ENCODE measurements at places on chromosomes 1 and 21.

- DNase-seq = no peak
These were observed 45.0 kb downstream of the NEK2 start for GRCh38 chr1:211630236-211631081.

DNA sequence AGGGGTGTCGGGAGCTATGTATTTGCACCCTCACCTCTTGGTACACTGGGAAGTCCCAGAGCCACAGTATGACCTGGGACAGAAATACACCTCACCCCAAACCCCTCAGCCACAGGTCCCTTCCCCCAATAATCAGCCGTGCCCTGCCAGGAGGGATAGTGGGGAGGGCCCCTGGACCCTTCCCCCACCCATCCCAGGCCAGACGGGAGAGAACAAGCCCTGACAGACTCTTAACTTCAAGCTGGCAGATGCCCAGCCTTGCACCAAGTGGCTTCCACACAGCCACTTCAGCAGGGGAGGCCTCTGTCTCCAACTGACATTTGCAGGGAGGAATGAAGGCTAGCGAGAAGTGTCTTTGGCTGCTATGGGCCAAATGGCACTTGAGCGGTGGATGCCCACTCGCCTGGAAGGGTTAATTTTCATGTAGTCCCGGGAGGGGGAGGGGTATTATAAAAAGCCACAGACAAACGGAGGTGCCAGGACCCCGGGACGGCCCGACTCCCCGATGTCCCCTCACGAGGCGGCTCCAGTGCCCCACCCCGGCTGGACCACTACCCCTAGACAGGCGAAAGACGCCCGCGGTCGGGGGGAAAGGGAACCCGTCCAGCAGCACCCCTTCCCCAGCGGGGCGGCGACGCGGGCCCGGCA is 495 bp downstream of the SYNC start:
- no peak for DNase-seq

DNA sequence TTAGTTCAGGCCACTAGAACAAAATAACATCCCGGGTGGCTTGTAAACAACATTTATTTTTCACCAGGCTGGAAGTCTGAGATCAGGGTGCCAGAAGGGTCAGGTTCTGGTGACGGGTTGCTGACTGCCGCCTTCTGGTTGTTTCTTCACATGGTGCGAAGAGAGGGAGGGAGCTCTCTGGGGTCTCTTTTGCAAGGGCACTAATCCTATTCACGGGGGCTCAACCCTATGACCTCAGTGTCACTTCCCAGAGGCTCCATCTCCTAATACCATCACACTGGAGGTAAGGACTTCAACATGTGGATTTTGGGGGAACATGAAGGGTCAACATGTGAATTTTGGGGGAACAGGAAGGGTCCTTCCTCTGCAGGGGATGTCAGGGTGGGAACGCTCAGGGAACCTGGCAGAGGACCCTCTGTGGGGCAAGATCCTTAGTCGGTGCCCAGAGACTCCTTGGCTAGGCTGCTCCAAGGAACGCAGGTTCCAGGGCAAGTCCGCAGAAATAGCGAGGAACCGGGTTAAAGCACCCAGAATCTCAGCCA is 8.7 kb upstream of the C2CD2 start:
- DNase-seq = no peak

- DNase-seq = no peak
These were observed 63.9 kb downstream of the KCNK2 start for GRCh38 chr1:215146240-215146975.

DNA sequence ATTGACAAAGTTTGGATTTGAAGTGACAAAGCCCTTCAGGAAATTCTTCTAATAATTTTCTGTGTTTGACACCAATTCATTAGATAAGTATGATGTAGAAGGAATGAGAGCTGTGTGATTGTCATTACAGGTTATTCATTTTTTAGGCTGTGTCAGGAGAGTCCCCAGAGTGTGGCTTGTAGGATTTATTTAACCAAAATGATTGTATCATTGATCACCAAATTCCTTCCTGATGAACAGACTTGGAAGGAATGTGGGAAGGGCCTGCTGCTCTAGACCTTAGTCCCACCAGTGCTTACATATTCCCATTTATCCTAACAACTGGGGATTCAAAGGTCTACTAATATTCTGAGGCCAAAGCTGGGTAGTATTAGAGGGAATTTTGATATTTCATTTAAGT is 383.3 kb upstream of the KAZN start:
- DNase-seq = no peak

Measured in stimulated activated CD4-positive, alpha-beta T cell treated with anti-CD3 and anti-CD28 coated beads, Interleukin-1b, Interleukin-23, amount 100 ng/mL, for 1 hour (primary cell).